ENCODE measurements at places on chromosomes 7 and 10.

DNA sequence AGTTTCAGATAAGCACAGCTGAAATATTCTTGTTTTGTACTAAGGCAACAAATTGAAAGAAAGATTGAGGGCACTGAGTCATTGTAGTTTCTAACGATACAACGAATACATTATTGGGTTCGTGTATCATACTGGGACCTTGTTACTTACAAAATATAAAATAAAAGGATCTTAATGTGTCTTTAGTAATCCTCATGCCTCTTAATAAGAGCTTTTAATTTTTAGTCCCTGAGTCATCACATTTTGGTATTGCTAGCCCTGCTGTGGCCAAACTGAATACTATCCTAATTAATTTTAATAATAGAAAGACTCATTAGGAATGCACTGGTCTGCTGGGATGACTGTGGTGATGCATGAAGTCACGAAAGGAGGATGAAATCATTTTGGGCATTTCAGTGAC is 309.7 kb downstream of the EXOC4 start:
- DNase-seq, result no peak

DNA sequence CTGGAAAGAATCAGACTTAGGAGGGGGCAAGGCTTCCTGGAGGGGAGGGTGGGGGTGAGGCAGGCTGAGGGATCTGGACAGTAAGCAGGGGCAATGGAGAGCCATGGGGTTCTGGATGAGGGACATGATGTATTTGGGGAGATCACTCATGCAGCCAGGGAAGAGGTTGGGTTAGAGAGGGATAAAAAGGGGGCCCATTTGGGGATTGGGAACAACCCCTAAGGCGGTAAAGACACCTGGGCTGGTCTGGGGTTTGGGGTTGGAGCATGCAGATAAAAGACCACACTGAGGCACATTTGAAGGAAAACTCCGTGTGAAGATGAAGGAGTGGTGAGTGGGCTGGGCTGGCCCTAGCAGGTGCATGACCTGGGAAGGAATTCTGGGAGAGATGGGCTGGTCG is 30.8 kb downstream of the HIF1AN start:
- DNase-seq, result no peak

- no peak for DNase-seq
Observed at GRCh38 chr10:11870461-11870780, 47.3 kb downstream of the PROSER2 start.

GRCh38 chr7:713488-714230 is 12.8 kb upstream of the DNAAF5 start:
- no peak for DNase-seq

DNA sequence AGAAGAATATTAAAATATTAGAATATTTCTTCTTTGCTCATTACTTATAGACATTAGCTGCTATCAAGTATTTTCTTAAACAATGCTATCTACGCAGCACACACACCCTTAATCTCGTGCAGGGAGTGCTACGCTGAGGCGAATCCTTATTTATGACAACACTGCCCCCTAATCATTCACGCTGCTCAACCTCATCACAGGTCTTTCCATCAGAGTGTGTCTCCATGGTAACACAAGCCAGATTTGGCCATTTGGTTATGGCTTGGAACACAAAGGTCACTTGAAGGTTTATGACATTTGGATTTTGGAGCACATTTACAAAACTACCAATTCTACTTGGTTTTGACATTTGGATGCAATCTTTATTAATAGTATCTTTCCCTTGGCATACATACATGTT is 45.4 kb upstream of the MYO3A start:
- DNase-seq, result no peak

DNA sequence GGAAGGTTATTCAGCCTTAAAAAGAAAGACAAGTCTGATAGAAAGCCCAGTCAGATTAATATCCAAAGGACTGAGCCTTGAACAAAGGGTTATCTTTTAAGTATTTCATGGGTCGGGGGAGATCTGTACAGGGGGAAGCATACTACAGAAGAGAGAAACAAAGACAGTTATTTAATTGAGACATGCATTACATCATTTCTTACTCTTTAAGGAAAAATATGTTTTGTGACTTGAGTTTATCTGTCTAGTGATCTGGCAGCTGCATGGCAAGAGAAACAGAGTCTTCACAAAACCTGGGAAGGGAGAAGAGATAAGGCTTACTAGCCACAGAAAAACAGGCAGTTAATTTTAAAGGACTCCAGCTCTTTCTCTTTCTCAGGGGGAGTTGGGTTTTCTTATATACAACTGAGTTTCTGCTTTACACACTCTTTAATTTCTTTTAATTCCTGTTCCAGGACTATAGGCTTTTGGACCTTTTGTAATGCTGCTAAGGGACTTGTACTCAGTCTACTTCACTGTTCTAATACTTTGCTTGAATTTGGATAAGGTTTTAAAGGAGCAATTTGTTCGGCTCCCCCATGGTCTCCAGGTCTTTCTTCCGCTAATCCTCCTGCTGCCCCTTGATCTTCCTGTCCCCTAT is 20.9 kb upstream of the CYP3A43 start:
- DNase-seq, result no peak

- DNase-seq, result no peak
Observed at GRCh38 chr7:85341121-85341520, 154.3 kb upstream of the SEMA3D start.

DNA sequence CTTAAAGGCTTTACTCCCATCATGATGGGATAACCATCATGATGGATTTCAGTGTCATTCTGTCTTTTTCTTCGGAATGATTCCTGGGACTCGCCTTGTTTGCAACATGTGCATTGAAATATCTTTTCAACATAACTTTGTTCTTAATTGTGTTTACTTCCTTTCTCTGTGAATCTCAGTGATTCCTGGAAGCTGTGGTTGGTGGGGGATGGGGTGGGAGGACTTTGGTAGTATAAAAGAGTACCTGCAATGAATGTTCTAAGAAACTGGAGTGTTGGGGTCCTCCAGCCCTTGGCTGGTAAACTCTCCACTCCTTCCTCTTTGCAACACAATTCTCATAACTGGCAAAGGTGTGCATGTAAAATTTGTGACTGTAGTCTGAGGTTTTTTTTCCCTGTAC is 11.5 kb upstream of the SH2D4B start:
- DNase-seq, result no peak

DNA sequence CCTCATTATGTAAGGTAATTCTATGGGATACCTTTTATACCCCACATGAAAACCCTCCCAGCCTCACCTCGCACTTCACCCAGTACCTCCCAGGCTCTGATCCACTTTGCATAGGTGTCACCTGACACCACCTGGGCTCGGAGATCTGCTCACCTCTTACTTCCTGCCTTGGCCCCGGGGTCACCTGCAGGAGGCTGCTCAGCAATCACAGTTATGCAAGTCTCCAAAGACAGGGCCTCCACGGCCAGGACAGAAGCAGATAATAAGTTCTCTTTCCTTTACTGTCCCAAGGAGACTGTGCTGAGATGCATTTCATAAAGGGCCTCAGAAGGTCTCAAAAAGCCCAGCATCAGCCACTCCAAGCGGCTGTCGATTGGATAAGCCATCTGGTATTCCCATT is 112.4 kb upstream of the PPP2R2D start:
- DNase-seq, result no peak

GRCh38 chr7:145216866-145217265 is 381.0 kb upstream of the TPK1 start:
- DNase-seq, result no peak

DNA sequence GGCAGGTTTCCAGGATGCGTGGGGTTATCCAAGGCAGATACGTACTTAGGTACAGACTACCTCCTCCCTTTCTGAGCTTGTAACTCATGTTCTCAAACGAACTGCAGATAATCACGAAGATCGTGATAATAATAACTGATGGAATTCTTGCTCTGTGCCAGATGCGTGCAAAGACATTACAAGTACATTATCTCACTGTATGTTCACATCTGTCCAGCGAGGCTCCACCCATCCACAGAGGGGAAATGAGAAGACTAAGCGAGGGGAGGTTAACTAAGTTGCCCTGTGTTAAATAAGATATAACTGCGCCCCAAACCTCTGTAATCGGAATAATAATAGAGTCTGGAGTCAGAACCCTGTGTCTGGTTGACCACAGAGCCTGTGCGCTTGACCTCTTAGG is 1.9 kb downstream of the GALNT17 start:
- no peak for DNase-seq

All from CD4-positive, alpha-beta T cell (primary cell).